Left lobe of liver (tissue), 2 donors: ENCODE measurements at places on chromosomes 2 and 18. TPM values are rescaled to one million over a fixed set of nuclear protein-coding genes. Genes with fewer than 3 reads are reported as not detected.

DNA sequence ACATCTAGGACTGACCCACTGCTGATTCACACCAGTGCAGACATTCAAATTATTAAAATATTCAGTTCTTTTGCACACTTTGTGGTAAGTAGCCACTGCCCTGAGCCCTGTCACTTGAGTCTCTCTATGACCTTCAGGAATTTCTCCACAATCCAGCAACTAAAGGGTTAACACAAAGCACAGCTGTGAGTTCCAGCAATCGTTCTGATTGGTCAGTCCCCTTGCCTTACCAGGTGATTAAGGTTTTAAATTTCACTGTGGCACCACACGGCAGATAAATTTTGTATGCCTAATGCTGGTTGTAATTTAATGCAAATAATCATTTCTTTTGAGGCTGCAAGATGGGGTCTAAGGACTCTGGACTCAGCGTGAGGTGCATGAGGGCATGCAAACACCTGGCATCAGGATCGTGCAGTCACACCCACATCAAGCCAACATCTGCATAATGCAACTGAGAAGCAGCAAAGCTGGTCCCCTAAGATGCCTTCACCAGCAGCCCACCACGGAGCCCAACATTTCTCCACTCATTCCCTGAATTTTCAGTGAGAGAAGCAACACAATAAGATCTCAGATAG, 36.6 kb downstream of the SLC14A1 start:
- DNase-seq, result no peak

GRCh38 chr2:28378679-28379584, 13.7 kb upstream of the FOSL2 start:
- no peak for DNase-seq

Gene NT5C1B
- total RNA-seq, result not detected

Gene CIAO1
- total RNA-seq, result 45.0 TPM

DNA sequence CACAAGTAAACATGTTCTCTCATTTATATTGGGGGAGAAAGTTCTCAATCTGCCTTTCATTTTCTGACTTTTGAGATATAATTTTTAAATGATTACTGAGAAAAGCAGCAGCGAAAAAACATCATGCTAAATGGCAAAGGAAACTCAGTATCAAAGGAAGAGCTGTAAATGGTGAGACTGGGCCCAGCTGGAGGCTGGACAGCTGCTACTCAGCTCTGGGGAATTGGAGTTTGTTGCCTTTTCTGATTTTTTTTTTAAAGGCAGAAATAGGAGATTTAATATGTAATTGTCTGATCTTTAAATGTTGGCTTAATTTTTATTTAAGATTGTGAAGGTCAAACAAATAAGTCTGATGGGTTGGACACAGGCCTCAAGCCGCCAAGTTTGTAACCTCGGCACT, 137.1 kb upstream of the TACR1 start:
- no peak for DNase-seq

DNA sequence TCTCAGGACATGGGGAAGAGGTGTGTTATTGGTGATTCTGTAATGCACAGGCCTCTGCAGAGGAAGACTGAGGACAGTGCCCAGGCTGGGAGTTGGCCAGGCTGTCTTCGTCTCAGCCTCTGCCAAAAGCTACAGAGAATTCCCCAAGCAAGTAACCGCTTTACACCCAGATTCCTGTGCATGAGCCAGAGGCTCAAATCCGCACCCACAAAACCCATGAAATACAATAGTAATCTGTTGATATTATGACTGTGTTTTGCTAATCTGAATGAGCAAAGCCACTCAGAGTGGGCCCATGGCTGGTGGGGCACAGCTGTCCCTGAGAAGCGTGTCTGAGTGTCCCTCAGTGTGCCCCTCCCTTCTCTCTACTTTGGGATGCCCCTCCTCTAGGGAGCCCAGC, 149.5 kb upstream of the PXDN start:
- no peak for DNase-seq

Gene PARD3B
- total RNA-seq, result 9.3 TPM

- DNase-seq, result no peak
Observed at GRCh38 chr2:237198164-237198855, 112.6 kb downstream of the COPS8 start.

Gene IL1R2
- 12.0 TPM for total RNA-seq

- DNase-seq, result peak; percentile 31
Observed at GRCh38 chr2:16168506-16169264, 228.3 kb downstream of the MYCN start.

GRCh38 chr2:25339791-25340180, 1.9 kb downstream of the DNMT3A start:
- DNase-seq, result peak; percentile 67

DNA sequence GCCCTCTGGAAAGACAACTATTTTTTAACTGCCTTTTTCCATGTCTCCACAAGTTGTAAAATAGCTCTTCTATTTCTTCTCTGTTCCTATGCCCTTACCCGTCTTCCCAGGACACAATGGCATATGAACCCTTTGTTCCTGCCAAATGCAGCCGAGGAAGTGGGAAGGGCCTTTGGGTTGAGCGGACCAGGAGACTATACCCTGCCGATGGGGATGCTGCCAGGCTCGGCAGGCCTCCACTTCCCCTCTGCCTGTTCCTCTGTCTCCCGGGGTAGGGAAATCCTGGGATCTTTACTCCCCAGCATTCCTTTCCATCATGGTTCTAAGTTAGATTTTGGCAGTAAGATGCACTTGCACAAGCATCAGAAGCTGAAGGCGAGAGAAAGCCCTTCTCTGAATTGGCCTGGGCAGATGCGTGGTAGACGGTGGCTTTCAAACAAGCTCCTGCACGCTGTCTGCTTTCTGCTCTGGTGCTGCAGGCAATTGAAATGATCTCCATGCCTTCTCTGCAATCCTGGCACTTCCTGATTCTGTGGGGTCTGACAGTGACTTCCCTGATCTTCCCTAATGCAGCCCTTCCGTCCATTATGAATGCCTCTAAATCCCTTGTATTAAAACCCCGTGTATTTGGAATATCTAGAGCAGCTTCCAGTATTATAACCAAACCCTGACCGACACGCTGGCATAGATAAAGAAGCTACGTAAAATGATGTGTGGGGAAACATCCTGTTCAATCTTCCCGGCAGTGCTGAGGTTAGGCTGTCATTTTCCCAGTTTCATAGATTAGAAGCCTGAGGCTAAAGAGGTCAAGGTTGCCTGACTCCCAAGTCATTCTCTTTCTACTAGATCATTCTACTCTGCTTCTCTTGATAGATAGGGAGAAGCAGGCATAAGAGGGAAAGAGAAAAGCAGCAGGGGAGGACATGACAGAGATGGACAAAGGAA, 69.8 kb downstream of the MCFD2 start:
- DNase-seq, result no peak

DNA sequence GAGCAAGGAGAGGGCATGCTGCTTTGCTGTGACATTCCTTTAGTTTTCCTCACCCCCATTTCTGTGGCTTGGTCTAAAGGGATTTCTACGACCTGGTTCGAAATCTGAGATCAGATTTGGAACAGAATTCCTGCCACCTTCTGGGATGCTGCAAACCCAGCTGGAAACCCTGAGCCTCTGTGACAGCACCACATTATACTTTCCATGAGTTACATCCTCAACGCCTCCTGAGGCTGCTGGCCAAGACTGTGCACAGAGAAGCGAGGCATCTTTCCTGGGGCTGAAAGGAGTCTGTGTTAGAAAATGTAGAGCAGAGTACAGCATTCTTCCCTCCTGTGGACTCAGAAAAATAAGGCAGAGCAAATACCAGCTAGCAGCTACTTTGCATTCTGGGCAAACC, 138.1 kb upstream of the CHAC2 start:
- DNase-seq, result no peak

Gene RGPD3
- 0.13 TPM for total RNA-seq

DNA sequence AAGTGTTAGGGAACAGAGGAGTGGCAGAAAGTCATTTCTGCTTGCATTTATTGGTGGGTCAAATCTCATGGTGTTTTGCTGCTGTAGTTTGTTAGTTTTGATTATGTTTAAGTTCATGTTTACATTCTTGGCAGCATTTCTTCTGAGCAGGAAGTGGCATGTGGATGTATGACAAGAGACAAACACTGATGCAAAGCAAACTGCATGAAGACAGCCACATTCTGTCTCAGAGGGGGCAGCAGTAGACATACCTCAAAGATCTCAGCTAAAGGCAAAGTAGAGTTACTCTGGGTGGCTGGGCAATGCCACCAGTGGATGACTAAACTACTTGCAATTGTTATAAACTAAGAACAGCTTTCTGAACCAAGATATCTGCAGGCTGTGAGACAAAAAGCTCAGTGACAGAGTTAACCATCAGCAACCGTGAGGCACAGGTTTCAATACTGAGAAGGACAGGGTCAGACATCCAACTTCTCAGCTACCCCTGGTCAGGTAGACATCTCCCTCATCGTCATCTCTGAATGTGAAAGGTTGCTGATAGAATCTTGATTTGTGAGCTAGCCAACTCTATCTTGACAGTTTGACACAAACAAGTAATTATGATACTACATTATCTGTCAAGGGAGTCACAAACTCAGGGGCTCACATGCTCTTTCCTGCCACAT, 16.4 kb downstream of the GALNT3 start:
- DNase-seq, result no peak

- no peak for DNase-seq
Observed at GRCh38 chr2:14642499-14642898, 10.0 kb downstream of the LRATD1 start.

DNA sequence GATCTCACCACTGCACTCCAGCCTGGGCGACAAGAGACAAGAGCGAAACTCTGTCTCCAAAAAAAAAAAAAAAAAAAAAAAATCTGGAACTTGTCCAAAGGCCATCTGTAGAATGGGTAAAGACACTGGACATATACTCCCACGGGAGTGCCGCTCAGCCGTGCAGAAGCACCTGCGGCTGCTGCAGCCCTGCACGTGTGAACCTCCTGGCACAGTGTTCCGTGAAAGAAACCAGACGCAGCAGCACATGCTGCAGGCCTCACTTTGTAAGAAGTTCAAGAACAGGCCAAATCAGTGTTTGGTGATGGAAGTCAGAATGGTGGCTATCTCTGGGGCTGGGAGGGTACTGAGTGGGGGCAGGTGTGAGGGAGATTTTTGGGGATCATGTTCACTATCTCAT, 6.5 kb downstream of the CHRND start:
- DNase-seq, result no peak

DNA sequence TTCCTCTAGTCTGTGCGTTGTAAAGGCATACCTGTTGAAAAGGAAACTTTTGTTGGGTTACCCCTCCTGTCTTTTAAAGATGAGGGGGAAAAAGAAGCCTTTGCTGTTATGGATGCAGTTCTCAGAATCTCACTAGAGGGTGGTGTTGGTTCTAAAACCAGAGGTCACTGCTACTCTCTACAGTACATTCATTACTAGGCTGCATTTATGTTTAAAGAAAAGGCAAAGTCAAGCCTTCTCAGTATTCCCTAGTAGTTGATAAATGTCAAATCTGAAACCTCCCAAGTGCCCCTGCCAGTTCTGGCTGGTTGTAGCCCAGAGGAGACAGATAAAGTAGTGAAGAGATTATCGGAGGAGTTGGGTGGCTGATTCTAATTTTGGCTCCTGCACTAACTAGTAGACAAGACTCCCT, 1.4 kb upstream of the PLCL1 start:
- DNase-seq, result no peak

Gene FEV
- not detected for total RNA-seq

GRCh38 chr2:235582081-235582686, 88.3 kb downstream of the AGAP1 start:
- DNase-seq, result no peak

GRCh38 chr2:98442488-98442887, 2.2 kb upstream of the INPP4A start:
- DNase-seq, result no peak

Gene GNLY
- total RNA-seq, result 0.68 TPM

Gene OTOS
- total RNA-seq, result not detected

DNA sequence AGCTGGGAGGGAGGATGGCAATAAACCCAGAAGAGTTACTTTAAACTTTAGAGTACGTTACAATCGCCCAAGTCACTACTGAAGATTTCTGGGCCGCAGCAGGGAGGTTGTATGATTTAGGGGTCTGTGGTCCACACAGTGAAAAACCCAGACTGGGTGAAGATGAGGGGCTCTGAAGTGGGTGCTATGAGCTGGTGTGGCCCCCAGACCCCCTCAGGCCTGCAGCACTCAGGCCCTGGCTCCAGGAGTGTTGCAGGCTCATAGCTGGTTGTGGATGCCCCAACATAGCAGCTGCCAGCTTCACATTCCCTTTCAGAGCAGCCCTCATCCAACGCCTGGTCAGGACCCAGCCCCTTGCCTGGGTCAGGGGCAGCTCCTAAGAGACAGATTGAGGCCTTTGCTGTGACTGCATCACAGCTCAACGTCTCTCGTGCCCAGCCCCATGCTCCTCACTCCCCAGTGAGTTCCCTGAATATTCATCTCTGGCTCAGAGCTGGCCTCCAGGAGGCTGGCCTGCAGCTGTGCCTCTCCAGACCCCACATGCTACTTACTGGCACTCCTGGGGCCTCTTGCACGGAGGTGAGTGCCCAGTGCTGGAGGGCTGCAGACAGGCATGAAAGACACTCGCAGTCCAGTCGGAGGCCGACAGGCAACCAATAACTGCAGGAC, 94.5 kb upstream of the MYCN start:
- no peak for DNase-seq

Gene ZC3H6
- total RNA-seq, result 3.7 TPM

DNA sequence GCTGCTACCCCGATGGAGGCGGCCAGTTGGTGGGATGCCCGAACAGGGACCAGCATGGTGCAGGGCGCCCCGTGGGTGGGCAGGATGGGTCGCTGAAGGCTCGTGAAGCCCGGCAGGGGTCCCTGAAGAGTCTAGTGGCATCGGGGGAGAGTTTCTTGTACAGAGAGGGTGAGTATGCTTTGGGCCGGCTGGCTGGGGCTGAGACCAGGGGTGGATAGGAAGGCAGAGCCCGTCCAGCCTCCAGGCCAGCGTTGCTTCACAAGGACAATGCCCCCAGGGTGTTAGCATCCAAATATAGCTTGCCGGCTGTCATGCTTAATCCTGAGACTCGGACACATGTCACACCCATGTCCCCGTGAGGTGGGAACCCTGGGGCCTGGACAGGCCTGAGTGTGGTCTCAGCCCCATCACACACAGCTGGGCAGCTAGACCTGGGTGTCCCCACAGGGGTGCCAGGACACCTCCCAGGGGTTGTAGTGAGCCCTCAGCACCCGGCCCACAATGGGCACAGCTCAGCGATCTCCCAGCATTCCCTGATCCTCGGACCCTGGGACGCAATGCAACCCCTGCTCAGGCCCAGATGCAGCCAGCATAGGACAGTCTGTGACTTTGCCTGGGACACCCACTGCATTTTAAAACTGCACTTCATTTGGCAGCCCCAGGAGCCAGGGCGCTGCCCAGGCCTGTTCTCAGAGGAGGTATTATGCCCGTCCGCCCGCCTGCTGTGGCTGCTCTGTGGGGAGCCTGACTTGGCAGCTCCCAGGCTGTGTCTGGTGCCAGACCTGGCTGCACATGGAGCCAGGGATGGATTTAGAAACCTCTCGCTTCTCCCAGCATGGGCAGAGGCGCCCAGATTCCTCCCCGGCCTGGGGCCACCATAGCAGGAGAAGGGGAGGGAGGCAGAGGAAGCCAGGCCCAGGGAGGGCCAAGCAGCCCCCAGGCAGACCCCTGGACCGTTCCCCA, 36.4 kb downstream of the RAMP1 start:
- no peak for DNase-seq

GRCh38 chr2:20803226-20803682, 19.6 kb downstream of the LDAH start:
- no peak for DNase-seq
